ENCODE measurements at places on chromosomes 2 and 18.

- peak; percentile 75 for DNase-seq
These were observed 106.9 kb downstream of the FBXO15 start for GRCh38 chr18:74040459-74041332.

GRCh38 chr2:2836343-2837070, 505.4 kb upstream of the MYT1L start:
- DNase-seq, result no peak

GRCh38 chr2:171893196-171893823, 734 bp downstream of the SLC25A12 start:
- no peak for DNase-seq

DNA sequence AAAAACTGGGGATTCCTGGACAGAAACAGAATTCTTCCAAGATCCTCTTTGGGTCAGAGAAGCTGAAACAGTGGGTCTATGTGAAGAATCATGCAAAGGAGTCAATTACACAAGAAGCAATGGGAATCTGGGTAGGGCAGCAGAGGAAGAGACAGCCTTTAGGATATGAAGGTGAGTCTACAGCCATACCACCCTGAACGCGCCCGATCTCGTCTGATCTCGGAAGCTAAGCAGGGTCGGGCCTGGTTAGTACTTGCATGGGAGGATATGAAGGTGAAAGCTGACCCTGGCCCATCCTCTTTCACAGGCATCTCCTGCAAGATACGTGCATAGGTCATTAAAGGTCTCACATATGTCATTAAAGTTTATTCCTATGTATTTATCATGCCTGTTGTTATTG, 1080.9 kb upstream of the FANCL start:
- no peak for DNase-seq

DNA sequence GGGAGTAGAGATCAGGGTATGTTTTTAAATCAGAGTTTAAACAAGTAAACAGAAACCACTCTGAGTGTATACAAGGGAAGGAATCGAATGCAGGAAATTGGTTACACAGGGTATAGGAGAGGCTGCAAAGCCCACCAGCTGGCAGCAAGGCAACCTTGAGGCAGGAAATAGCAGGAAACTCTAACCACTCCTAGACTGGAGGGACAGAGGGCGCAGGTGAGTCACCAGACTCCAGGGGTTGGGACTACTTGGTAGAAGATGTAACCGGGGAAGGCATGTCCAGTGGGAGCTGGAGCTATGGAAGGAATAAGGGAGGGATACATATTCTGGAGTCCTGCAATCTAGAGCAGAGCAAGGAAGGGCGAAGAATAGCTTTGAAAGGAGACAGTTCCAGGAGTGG, 152.3 kb downstream of the MEIS1 start:
- DNase-seq, result no peak

DNA sequence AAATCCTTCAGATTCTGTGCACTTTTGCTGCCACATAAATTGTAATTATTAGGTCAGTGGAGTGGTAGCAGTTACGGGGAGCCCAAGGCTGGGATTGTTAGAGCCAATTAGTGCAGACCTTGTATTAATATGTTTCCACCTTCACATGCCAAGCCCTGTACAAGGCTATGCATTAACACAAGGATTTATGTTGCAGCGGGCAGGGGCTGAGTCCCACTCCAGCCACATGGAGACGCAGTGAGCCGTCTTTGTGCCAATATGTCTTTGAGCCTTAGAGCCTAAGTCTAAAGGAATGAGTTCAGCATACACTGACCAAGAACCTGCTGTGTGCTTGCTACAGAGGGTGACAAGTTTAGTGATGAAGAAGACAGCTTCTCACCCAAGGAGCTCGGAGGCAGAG, 238.2 kb downstream of the TSN start:
- DNase-seq, result no peak

GRCh38 chr18:37207343-37207742, 358.3 kb downstream of the CELF4 start:
- DNase-seq, result no peak

GRCh38 chr2:200252265-200253067, 54.0 kb upstream of the SPATS2L start:
- DNase-seq, result no peak

- DNase-seq, result no peak
These were observed 771.6 kb downstream of the CNTNAP5 start for GRCh38 chr2:124796647-124797046.

DNA sequence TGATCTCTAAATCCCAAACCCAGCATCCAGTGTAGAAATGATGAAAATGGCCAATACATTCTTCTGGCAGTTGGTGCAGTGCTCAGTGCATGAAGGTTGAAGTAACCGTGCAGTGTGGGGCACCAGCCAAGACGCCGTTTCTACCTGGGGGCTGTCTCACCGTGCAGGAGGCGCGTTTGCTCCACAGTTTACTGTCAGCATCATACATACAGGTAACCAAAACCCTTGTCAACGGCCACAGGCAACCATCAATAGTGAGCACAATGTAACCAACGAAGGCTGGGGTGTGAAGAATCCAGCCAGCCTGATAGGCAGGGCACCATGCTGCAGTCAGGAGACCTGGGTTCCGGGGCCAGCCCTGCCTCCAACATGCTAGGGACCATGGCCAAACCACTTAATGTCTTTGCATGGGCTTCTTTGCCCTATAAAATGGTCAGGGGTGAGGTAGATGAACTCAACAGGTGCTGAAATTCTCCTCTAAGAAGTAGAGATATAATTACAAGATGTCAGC, 127.5 kb upstream of the ID2 start:
- DNase-seq, result no peak

DNA sequence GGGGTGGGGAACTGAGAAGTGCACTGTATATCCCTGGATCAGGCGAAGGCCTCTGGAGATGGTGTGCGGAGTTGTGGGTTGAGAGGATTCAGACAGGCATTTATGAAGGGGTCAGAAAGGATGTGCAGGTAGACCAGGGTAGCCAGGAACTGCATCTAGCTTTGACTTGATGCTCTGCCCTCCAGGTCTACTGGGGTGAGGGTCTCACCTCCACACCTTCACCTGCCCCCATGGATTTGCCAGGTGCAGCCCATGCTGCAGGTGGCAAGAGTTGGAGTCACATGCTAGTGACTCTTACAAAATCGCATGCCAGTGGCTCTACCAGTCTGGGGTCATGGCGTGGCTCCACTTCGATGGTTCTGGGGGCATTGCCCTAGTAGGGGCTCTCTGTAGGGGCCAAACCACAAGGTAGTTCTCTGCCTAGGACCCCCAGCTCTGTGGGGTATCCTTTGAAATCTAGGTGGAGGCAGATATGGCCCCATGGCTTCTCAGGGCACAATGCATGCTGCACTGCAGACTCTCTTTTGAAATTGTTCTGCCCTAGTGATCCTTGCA, 18.9 kb upstream of the KCNF1 start:
- DNase-seq, result no peak

DNA sequence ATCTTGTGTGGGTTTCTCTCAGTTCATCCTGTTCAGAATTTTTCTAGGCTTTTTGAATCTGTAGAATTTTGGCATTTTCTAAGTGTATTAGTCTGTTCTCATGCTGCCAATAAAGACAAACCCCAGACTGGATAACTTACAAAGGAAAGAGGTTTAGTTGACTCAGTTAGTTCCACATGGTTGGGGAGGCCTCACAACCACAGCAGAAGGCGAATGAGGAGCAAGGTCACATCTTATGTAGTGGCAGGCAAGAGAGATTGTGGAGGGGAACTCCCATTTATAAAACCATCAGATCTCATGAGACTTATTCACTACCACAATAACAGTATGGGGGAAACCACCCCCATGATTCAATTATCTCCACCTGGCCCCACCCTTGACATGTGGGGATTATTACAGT, 199.2 kb downstream of the ST6GAL2 start:
- no peak for DNase-seq

DNA sequence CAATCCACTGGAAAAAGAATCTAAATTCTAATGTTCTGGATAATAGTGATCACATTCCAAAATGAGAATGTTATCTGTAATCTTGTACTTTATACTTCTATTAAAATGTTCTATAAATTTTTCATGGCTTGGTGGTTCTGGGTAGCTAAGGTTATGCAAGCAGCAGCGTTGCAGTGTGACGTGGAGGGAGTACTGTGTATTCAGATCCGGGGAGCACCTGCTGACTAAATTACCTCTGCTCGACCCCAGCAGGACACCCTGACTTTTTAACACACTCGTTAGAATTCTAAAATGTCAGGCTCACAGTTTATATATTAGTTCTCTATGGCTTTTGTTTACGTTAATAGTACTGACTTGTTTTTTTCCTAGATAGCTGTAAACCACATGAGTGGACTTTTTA, 13.0 kb downstream of the ATIC start:
- DNase-seq, result no peak

GRCh38 chr2:168593713-168594112, 137.6 kb downstream of the CERS6 start:
- DNase-seq, result no peak

DNA sequence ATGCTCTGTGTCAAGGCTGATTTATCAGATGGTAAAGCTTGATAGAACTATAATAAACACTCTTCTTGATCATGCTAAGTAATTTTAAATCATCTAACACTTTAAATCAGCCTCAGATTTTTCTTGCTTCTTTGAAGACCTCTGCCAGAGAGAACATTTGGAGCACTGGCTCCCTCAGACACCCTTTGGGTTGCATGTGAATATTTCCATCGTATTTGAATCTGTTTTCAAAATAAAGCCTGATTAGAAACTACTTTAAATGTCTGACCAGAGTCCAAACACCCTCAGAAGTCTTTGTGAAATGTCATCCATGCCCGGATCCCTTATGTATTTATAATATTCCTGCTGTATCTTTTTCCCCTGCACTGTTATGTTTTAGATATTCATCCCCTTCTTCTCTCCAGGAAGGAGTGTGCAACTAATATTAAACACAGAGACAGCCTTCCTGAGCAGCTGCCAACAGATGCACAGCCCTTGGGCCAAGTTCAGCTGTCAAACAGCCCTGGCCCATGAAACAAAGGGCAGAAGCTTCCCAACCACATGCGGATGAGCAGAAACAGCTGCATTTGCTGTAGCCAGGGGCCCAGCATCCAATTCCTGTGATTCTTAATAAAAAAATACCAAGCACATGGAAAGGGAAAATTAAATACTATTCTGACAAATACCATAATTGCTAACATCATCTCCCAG, 46.5 kb downstream of the DPP10 start:
- DNase-seq, result no peak

GRCh38 chr2:178377046-178377445, 73.9 kb downstream of the PRKRA start:
- no peak for DNase-seq

DNA sequence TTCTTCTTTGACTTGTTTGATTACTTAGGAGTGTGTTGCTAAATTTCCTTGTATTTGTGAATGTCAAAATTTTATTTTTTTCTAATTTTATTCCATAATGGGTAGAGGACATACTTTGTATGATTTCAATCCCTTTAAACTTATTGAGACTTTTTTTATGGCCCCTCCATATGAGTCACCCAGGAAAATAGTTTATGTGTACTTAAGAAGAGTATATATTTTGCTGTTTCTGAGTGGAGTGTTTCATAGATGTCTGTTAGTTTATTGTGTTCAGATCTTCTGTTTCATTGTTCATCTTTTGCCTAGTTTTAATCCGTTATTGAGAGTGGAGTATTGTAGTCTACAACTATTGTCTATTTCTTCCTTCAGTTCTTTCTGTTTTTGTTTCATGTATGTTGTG, 81.9 kb downstream of the EPB41L5 start:
- no peak for DNase-seq

DNA sequence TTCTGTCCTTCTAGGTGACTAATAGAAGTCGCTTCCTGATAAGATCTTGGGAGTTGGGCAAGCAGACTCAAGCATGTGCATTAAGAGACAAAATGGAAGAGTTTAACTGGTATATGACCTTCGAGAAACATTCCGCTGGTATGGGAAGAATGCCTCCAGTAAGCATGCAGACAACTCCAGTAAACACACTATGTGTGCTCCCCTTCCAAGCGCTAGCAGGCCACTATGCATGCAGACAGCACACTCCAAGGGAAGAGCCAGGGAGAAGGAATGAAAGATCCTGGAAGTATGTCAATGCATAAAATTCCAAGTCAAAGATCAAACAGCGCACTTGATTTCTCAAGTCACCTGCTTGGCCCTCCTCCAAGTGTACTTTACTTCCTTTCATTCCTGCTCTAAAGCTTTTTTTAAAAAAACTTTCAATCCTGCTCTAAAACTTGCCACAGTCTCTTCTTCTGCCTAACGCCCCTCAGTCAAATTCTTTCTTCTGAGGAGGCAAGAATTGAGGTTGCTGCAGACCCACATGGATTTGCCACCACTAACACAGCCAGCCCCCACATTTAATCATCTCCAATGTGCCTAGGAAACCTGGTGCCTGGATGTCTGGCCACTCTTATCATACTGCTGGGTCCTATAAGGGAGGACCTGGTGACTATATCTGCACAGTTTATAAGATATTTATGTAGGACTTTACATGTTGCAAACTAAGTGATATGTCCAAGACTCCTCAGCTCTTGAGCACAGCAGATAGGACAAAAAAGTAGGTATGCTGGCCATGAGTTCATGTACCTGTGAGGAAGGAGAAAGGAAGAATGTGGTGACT, 239.8 kb downstream of the PDE11A start:
- no peak for DNase-seq

DNA sequence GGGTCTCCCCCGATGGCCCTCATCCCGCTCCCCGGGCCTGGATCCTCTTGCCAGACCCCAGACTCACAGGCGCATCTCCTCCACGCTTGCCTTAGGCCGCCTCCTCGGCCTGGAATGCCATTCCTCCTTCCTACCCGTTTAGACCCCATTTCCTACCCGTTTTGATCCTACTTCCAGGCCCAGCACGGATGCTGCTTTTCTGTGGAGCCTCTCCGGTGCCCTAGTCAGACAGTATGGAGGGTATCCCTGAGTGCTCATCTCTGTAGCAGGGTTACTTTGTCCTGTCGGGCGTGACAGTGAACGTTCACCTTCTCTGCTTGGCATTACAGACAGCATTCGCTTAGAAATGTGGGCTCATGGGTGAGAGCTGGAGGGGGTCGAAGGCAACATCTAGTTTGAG, 9.3 kb downstream of the TOGARAM2 start:
- DNase-seq, result no peak

DNA sequence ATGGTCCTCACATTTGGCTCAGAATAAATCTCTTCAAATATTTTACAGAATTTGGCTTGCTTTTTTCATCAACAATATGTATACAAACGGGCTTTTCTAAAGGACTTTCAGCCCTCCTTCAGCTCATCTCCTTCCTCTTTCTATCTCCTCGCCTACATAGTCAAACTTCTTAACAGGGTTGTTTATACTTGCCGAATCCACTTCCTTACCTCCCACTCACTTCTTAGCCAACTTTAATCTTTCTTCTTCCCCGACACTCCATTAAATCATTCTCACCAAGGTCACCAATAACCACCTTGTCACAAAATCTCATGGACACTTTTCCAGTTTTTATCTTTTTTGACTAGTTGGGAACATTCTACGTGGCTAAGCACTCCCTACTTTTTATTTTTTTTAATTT, 325.2 kb downstream of the PLCL1 start:
- DNase-seq, result no peak

DNA sequence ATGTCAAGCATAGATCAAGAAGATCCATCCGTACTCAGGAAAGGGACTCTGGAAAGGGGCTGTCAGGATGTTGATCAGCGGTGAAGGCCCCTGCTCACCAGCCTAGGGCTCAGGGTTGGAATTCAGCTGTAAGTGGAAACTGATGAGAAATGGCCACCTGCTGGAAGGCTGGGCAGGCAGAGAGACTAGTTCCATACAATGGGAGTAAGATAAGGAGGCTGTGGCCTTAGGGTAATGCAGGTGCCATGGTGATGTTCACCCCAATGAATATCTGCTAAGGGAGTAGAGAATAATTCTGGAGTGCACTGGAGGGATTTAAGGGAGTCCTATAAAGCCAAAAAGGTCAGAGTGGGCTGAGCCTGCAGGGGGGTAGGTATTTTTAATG, 256.6 kb downstream of the CYRIA start:
- DNase-seq, result no peak
